ENCODE measurements at places on chromosomes 4 and X.

GRCh38 chr4:52081216-52081615 is 30.1 kb downstream of the SPATA18 start:
- DNase-seq, result no peak

DNA sequence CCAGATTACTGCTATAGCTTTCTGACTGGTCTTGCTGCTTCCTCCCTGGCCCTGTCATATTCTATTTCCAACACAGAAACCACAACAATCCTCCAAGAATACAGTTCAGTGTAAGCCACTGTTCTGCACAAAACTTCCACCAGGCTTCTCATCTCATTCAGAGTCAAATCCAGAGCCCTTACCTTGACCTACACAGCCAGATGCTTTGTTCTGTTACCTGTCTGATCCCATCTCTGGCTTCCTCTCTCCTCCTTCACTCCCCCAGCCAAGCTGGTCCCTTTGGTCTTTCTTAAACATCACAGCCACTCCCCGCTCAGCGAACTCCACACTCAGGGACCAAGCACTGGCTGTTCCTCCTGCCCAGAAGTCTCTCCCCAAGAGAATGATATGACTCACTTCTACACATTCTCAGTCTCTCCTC is 84.8 kb upstream of the BMP2K start:
- peak; percentile 33 for DNase-seq

DNA sequence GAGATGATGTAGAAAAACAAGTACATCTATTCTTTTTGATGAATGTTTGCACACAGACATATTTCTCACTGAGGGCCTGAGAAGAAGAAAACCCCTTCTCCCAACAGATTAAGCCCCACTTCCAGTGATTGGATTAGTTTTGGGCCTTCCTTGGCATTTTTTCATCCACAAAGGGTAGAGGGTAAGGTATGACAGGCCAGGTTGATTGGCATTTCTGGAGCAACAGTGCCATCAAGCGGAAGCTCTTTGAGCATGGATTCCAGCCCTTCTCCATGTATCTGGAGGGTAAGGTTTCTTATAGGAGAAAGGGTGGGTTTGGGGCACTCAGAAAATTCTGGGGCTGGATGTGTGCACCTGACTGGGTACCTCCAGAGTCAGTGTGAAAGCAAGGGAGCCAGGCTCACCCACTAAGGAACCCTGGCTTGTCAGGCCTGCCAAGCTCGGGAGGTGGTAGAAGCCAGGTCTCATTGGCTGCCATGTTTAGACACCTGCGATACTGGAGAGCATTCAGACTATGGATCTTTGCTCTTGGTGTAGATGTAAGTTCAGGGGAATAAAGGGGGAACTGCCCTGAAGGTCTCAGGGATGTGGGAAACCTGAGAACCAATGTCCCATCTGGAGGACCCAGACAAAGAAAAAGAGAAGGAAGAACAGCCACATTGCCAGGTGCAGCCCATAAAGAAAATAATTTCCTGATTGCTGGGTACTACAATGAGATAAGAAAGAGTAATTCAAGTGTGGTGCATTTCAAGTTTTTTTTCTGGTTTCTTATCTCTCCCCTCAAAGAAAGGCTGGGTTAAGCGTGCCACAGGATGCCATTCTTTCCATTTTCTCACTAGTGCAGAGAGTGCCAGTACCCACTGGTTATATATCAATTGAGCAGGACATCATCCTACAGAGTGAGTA is 222.3 kb upstream of the AGTR2 start:
- DNase-seq, result no peak

GRCh38 chr4:140281828-140282552 is 91.5 kb upstream of the SCOC start:
- DNase-seq, result peak; percentile 56

GRCh38 chrX:110683925-110684324 is 111.7 kb downstream of the CHRDL1 start:
- DNase-seq, result no peak

DNA sequence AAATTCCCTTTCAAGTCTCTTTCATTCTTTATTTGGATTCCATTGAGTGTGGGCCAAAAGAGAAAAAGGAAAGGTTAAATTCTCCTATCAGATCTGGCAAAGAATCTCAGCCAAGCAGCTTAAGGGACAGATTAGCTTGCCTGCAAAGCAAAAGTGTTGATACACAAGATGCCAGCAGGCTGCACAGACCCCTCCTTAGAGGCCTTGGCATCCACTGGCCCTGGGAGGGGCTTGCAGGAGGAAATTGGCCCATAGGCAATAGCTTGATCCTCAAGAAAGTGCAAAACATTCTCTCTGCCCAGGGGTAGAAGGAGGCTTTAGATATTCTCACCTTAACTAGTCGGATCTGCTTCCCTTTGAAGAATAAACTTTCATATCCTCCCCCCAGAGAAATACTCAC is 300.4 kb upstream of the CPEB2 start:
- no peak for DNase-seq

DNA sequence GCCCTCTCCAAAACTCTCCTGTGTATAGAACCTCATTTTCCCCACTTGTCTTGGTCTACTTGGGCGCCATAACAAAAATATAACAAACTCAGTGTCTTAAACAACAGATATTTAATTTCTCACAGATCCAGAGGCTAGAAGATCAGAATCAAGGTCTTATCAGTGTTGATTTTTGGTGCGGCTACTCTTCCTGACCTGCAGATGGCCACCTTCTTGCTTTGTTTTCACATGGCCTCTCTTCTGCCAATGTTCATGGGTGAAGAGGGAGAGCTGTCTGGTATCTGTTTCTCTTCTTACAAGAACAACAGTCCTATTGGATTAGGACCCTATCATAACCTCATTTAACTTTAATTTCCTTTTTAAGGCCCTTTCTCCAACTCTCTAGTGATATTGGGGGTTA is 177.3 kb downstream of the PABPC4L start:
- no peak for DNase-seq

GRCh38 chrX:46676399-46677356 is 82.2 kb downstream of the SLC9A7 start:
- DNase-seq, result peak; percentile 34

DNA sequence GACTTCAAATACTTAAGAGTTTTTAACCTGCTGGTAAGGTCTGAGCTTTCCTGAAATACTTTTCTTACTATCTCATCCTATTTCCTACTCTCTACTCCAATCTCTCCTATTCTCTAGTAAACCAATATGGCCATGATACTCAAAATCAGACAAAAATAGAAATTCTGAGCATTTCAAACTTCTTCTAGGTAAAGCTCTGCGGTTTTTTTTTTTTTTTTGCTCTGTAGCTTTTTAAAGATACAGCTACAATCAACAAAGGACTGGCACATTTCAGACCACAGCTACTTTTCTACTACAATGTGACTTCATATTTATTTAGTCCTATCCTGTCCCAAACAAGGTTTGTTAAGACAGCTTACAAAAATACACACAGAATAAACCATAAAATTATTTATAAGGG is 31.1 kb downstream of the MAML3 start:
- DNase-seq, result no peak

DNA sequence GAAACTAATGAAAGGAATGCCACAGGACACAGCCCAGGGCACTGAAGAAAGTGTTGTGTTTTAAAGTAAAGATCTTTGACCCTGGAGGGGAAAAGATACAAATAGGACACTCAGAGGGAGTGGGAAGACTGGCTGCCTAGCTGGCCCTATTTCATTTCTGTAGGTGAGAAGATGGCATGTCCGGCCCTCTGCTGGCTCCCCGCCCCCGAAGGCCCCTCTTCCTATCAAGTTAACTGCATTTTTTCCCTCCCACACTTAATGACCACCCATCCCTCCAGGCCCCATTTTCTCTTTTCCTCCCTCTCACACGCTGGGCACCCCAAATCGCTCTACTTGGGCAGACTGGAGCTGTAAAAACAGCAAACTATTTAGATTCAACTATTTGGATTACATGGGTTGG is 5.5 kb upstream of the TRIM75 start:
- no peak for DNase-seq

GRCh38 chr4:150784305-150784704 is 202.4 kb downstream of the MAB21L2 start:
- DNase-seq, result no peak

DNA sequence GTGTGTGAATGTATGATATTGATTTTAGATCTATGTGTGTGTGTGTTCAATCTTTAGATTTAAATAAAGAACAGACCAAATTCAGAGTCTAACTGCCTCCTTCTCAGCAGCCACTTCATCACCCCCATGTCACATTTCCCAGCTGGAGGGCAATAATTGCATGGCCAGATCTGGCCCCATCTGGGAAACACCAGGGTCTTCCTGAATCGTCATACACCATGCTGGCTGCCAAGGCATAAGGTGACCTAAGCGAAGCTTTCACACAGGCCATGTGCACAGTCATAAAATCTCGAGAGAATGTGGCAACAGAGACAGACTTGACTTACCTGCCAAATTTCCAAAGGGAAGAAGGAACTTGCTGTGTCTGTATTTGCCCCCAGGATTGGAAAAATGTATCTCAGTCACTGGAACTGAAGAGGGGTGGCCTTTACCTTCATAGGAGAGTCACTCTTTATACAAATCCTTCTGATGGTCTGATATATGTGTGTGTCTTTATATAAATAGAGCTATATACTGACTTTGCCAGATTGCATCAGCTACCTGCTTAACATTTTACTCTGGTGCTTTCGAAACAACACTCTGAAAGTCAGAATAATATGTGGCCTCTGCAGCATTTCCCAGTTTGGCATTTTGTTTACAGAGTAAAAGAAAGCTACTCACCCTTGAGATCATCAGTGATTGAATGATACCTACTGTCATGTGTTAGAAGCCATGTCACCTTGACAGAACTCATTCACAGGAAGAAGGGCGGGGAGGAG is at the start of gene PLAC1:
Gene PLAC1 (minus strand): TSS at position 470 of the 758 bp plus-strand sequence. CDS start 91,789 bp downstream, outside the sequence.
- no peak for DNase-seq

- no peak for DNase-seq
Measured at GRCh38 chr4:15481961-15482745, 12.5 kb downstream of the CC2D2A start.

- DNase-seq, result no peak
Measured at GRCh38 chr4:5957076-5957475, 61.2 kb downstream of the C4orf50 start.

DNA sequence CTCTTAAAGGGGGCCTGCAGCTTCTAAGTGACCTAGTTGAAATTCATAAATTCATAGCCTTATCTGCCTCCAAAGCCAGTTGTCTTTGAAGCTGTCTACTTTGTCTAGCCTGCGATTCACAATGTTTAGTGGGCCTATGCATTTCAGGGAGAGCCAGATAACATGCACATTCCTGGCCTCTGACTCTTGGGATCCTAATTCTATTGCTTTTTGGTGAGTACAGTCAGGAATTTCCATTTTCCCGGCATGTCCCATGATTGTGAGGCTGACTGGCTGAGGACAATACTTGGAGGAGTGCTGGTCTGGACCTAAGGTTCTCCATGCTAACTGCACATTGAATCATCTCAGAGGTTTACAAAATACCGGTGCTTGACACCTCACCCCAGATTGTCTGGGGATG is 155.0 kb downstream of the MSL3 start:
- no peak for DNase-seq

- no peak for DNase-seq
Measured at GRCh38 chrX:27679281-27679680, 89.1 kb downstream of the DCAF8L2 start.

- DNase-seq, result no peak
Measured at GRCh38 chr4:125191232-125191631, 123.5 kb upstream of the FAT4 start.

GRCh38 chr4:48963042-48963679 is 22.9 kb upstream of the CWH43 start:
- peak; percentile 89 for DNase-seq

DNA sequence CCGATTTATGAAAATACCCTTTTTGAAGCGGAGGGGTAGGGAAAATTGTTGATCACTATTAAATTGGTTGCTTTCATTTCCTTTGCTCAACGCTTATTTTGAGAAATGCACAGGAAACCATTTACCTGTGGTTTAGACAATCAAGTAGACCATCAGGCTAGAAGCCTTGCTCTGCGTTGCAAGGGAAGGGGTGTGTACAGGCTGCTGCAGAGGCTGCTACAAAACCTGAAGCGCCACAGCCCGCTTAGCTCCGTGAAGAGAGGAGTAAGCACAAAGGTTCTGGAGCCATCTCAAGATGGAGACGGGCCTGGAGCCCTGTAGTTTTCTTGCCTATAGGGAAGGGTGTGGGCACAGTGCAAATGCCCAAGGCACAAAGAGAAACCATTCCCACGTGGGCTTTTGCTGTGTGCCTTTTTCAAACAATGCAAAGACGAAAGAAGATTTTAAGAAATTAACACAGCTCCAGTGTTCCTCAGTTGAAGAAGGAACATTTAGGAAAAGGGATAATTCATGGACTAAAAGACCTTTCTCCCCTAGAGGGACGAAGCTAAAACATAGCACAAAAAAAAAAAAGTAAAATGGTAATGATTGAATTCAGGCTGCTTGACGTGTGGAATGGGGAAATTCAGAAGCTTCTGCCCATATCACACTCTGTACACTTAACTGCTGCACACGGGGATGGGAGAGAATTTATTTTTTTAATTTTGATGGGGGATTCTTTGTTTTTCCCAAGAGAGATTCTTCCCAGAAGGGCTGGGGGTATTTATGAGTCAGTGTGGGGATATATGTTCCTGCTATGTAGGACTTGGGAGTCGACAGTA is 3.5 kb downstream of the TMSB4X start:
- DNase-seq, result peak; percentile 74

DNA sequence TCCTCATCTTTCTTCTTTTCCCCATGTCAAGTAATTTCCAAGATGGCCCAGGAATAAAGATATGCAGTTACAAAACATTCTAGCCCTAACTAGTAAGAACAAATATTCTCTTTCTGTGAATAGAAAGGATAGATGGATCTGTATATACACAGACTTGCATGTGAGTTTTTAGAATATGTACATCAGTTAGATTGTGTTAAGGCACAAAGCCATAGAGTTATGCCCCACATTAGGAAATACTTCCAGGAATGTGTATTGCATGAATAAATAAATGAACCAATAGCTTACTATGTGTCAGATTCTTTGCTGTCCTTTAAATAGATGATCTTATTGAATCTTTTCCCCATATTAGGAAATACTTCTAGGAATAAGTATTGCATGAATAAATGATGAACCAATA is 46.0 kb upstream of the TMPRSS11E start:
- no peak for DNase-seq

DNA sequence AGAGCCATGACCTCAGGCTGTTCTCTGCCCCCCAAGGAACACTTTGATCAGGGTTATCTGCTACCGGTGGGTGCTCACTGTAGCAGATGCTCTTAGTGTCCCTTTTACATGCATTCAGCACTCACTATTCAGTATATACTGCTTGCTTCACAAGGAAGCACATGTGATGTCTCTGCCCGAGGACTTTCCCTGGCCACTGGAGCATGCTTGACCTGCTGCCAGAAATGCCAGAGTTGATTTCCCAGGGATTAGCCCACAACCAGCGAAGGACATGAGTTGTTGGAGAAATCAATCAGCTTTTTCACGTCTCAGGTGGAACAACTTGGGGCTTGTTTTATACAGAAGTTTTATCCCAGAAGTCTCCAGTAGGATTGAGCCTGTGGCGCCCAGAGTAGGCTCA is 51.2 kb upstream of the RPS6KA3 start:
- peak; percentile 17 for DNase-seq
